ENCODE measurements at places on chromosomes 2 and 18.

DNA sequence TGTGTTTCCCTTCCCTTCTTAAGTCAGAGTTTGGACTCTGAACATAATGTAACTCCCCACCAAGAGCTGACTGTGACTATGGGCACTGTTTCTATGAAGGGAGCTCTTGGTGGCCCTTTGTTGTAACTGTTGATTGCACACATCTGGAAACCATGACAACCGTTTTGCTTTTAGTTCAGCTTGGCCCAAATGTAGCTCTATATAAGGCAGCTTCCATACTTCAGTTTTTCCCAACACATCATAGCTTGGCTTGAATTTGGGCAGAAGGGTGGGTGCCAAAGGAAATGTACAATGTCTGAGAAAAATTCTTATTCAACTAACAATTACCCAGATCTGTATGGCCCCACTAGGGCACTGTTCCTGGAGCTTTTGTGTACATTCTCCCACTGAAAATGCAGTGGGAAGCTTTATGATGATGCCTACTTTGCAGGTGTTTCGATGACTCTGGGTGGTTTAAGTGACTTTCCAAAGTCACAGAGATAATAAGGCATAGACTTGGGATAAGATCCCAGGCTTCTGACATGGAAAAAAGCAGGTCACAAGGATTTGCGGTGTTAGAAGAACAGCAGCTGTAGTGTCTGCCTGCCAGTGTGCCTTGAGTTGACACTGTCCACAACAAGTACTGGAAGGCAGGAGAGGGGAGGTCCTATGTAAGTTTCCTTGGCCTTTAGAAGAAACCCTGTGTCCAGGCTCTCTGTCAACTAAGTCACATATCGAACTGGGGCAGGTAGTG, 2.4 kb upstream of the CETN1 start:
- DNase-seq = no peak

DNA sequence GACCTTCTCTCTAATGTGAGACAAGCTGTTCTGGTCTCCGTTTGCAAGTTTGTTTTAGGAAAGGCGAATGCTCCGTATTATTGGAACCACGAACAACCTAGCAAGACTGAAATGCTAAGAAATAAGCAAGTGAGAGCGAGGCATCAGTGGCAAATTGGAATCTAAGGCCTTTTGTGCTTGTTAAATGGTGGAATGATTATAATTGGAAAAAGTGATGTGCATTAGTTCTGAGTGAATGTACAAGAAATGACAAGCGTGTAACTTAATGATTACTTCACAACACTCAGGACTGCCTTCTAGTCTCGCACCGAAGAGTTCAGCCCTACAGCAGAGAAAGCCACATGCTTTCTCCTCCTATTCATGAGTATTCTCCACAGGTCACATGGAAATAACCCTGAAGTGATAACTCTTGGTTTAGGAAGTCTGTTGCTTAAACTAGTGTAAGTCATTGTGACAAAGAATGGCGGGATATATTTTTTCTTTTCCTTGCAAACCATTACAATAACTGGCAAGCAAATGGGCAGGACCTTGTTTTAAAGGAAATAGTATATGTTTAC, 392.2 kb upstream of the FIGN start:
- DNase-seq = no peak

- peak; percentile 27 for DNase-seq
Measured at GRCh38 chr2:172404824-172405223, 22.6 kb upstream of the ITGA6 start.

- DNase-seq = no peak
Measured at GRCh38 chr2:33560017-33560416, 39.1 kb downstream of the FAM98A start.

- DNase-seq = no peak
Measured at GRCh38 chr18:4842287-4842686, 354.8 kb downstream of the AKAIN1 start.

GRCh38 chr18:79458131-79458838, 62.6 kb downstream of the NFATC1 start:
- peak; percentile 10 for DNase-seq

DNA sequence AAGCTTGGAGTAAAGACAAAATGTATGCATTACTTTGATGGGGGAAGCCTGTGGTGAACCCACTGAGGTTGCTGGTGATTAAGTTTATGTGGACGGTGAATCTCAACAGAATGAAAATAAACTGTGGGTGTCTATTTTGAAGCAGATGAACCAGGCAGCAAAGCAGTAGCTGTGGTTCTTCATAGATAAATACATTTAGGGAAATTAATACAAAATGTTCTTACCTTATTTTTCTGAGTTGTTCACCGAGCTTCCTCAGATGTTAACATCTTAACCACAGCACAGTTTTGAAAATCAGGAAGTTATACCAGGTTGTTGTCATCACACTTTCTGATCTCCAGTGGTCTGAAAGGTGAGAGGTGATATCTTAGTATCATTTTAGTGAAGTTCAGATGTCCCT, 53.9 kb downstream of the NCK2 start:
- no peak for DNase-seq

- no peak for DNase-seq
Measured at GRCh38 chr18:47118981-47119380, 31.3 kb downstream of the HDHD2 start.

- DNase-seq = no peak
Measured at GRCh38 chr18:27378431-27379095, 193.5 kb upstream of the CHST9 start.

- no peak for DNase-seq
Measured at GRCh38 chr18:66993492-66993891, 389.6 kb upstream of the CDH19 start.

GRCh38 chr18:7871560-7872456, 304.7 kb downstream of the PTPRM start:
- DNase-seq = no peak

DNA sequence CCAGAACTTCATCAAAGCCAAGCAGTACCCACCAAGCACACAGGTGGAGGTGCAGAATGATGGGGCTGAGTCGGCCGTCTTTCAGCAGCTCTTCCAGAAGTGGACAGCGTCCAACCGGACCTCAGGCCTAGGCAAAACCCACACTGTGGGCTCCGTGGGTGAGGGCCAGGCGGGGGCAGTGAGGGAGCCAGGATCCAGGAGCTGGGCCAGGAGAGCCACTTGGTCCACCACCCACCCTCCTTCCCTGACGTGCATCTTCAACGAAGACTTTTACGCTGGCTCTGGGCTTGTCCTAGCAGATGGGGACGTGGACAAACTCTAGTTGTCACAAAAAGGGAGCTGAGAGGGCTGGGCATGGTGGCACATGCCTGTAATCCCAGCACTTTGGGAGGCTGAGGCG, 11.8 kb downstream of the VIL1 start:
- no peak for DNase-seq

GRCh38 chr2:10900216-10901109, 11.3 kb upstream of the KCNF1 start:
- DNase-seq = no peak

DNA sequence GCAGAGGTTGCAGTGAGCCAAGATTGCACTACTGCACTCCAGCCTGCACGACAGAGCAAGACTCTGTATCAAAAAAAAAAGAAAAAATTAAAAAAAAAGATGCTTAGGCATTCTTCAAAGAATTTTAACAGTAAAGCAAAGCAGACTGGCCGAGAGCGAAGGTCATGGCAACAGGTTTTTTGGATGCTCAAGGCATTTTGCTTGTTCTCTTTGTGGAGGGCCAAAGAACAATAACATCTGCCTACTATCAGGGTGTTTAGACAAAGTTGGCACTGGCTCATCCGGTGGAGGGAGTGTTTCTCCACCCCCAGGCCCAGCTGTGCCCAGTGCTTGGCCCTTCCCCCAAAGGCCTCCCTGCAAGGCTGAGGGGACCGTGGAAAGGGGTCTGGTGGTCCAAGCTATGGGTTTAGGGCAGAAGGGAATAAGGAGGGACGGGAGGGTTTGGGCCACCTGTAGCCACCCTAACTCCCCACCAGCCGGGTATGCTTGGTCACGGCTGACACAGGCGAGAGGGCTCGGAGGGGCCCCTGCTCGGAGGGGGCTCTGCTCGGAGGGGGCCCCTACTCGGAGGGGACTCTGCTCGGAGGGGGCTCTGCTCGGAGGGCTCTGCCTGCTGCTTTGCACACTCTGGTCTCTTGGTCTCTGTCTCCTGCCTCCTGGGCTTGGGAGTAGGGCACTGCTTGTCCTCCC, 26.7 kb upstream of the ALLC start:
- DNase-seq = no peak

DNA sequence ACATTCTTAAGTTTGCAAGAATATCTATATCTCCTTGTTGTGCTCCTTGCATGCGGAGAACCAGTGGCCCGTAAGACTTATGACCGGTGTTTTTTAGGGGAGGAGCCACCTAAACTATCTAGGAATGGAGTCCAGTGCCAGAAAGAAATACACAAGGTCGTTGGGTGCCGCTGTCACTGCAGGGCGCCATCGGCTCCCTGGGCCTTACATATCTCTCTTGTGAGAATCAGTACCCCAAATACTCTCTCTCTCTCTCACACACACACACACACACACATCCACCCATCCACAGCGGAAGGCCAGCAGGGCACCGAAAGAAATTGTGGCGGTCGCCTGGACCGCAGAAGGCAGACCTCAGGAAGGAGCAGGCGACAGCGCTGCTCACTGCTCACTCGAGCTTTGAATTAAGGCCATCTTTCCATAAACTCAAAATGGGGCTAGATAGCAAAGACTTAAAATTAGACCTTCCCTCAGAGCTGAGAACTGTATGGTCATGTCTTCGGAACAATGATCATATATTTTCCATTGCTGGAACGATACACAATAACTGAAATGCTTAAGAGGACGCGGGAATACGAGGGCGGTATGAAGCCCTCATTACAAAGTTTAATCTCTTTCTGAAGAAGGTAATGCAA, 10.4 kb downstream of the NR4A2 start:
- DNase-seq = no peak

DNA sequence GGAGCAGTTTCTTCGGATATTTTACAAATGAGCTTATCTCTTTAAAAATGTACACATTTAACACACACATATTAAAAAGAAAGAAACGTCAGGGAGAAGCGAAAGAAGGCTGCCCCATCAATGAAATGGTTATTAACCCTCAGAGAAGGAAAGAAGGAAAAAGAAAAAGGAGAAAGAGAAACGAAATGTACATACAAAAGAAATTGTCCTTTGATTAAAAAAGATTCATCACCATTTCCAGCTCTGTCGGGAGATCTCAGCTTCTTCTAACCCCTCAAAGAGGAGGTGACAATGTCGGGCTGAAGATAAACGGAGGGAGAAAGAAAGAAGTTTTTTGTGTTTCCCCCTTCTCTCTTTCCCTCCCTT, 1.5 kb downstream of the IKZF2 start:
- DNase-seq = no peak

DNA sequence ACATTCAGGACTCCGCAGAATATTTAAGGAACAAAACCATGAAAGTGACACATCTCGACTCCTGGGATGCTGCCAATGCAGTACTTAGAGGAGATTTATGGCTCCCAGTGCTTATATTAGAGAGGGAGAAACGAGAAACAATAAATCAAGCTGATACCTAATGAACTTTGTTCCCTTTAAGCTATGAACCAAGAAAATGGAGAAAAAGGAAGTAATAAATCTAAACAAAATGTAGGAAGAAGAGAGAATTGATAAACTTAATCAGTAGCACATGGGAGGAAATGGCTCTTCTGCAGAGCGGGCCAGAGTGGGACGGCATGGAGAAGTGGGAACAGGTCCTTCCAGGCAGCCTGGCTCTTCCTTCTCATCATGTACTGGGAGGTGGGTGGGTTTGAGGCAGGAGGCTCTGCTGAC, 42.7 kb downstream of the NPPC start:
- no peak for DNase-seq

DNA sequence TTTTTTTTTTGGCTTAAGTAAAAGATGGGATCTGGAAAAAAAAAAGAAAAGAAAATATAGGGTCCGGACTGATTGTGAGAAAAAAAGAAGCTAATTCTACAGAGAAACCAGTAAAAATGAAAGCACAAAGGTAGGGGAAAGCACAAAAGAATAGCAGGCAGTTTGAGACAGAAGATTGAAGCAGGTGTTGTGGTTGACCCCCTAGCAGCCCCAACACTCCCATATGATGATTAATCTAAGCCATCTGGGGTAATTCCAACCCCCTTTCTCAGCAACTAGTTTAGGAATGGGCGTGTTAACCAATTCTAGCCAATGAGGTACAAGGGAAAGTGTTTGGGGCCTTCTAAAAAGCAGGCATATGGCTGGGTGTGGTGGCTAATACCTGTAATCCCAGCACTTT, 77.0 kb downstream of the MBD2 start:
- no peak for DNase-seq

DNA sequence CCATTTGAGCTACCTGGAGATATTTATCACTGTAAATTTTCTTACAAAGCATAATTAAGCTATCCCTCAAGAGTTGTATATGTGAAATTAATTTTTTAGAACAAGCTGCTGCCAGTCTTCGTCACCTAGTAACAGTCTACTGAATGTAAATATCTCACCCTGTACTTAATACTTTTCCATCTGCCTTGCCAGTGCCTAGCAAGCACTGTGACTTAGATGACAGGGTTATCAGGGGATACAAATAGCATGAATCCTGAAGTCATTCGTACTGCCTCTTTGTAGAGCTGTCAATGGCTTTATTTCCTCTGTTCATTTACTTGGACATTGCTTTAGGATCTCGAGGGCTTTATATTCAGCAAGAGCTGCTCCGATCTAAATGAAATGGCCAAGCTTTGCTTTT, 763.6 kb downstream of the ADCYAP1 start:
- DNase-seq = no peak

GRCh38 chr2:31526946-31527732, 53.6 kb downstream of the SRD5A2 start:
- no peak for DNase-seq

DNA sequence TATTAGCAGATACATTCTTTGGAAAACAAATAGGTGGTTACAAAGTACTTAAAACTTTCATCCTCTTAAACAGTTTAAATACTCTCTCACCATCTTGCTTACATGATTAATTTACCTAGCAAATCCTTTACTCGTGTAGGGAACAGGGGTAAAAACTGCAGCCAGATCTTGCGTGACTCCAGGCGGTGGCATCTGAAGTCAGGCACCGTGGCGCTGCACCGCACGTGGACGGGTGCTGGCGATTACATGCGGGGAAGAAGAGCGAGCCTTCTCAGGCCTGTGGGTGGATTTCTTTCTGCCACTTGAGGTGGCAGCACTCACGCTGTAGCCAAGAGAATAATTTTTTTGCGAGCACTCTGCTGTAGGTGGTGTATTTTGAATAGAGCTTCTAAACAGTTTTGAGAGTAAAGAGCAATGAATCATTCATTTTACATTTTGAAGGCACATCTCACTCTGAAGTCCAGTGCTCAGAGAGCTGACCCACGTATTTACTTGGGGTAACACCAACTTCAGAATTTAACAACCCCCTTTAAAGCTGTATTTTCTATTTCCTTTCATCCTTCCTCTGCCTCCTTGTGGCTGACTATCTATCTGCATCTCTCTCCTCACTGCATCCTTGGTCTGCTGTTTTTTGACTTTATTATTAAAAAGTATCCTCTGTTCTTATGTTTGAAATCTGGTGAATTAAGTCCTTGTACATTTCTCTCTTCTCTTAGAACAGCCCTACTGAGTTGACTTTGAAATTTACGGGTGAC, 68.9 kb downstream of the EPAS1 start:
- DNase-seq = no peak

DNA sequence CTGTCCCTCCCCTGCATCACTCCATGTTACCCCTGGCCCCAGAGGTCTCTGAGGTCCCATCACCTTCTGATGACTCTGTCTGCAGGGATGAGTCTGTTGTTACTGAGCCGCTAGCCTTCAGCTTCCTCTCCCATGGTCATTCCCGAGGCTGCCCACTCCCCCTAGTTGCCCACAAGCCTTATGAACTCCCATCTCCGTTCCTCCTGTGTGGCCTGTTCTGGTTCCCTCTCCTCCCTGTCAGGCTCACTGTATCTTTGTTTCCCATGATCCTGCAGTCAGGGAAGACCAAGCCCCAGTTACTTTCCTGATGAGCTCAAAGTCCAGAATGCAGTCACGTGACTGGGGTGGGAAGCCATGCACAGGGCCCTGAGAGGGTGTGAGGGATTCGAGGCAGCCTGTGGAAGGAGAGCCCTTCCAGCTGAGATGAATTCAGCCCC, 39.5 kb downstream of the INPP4A start:
- no peak for DNase-seq

Measured in midbrain (tissue), 1 donor.